Activated T-cell treated with anti-CD3 and anti-CD28 coated beads, Interleukin-2, amount 50 U/mL, for 1 hour (primary cell): ENCODE measurements at places on chromosomes 5 and 9.
A peak's percentile ranks its signal among the peaks of the same experiment; 100 is the strongest.

- DNase-seq: no peak
These were observed 104.3 kb upstream of the PTGER4 start for GRCh38 chr5:40575411-40575810.

DNA sequence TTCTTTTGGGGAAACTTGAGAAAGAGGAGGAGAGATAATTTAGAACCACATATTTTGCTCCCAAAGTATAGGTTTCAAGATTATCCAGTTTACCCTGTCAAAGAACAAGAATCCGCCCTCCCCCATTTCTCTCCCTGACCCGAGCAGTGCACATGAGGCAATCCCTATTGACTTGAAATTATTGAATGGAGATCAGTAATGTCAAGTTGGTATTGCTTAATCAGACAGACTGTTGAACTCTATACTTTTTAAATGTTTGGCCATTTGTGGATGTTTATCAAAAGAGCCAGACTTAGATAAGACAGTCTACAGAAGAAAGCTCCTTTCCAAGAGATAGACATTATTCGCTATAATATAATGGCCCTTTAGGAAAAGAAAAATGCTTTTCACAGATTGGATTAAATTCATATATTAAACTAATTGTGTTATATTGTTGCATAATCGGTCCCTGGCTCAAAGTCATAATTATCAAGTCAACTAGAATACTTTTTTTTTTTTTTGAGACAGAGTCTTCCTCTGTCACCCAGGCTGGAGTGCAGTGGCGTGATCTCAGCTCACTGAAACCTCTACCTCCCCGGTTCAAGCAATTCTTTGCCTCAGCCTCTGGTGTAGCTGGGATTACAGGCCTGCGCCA, 5.3 kb downstream of the SLC25A25 start:
- no peak for DNase-seq

GRCh38 chr9:34688329-34689115, 2.6 kb downstream of the CCL19 start:
- DNase-seq: no peak

DNA sequence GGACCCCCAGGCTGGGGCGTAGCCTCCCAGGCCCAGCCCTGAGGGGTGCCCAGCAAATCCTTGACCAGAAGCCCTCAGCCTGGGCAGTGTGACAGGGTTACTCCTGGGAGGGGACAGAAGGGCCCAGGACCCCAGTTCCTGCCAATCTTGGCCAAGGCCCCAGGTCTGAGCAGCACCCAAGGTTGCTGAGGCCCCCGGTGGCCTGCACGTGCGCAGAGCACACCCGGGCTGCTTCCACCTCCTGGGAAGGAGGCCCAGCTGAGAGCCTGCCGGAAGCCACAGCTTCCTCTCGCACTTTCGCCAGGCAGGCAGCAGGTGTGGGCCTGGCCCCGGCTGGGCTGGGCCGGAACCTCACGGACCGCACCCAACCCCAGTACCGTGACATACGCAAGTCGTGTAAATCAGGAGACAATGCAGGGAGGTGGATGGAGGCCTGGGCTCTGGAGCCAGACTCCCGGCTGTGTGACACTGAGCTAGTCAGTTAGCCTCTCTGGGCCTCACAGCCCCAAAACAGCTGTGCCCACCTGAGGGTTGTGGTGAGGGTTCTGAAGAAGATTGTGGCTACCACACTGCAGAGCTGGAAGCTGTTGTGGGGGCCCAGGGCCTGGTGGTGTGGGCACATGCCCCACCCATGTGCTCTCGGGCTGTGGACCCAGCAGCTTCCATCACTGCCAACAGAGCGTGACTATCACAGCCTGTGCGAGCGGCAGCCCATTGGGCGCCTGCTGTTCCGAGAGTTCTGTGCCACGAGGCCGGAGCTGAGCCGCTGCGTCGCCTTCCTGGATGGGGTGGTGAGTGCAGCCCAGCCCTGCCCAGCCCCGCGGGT, 5.1 kb downstream of the GRK6 start:
- peak; percentile 69 for DNase-seq

DNA sequence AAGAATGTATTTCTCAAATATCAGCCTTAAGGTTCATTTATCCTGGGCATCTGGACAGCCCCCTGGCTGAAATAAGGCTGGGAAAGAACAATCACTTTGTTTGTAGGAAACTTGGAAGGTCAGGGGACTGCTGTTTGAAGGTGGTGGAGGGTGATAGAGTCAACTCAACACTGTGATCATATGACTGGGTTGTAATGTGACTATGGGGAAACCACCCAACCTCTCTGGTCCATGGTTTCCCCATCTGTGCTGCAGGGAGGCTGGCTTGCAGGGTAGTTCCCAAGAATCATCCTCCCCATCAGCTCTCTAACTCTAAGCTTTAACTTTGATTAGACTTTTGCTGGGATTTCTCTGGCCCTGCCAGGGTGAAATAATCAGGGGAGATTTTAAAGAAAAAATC, 10.0 kb downstream of the INSYN2B start:
- DNase-seq: no peak

DNA sequence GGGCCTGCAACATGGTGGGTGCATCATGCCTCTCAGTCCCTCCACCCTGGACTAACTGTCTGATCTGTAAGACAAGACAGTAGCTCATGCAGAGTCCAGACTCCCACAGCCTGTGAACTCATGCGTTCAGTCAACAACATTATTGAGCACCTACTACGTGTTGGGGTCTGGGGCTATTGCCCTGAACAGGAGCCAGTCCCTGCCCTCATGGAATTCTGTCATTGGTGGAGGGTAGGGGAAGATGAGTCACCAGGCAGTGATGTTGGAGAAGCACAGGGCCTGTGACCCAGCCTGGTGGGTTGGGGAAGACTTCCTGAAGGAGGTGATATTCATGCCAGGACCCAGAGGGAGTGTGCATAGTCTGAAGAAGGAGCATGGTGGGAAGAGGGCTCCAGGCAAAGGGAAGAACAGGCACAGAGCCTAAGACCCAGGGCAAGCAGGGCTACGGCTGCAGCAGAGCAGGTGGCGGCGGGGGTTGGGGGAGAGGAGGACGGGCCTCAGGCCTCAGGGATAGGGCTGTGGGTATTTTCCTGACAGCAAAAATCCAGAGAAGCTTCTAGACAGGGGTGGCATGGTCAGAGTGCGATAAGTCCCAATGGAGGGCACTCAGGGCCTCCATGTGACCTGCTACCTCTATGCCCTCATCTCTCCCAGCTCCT, 26.7 kb upstream of the PSD2 start:
- DNase-seq: no peak

DNA sequence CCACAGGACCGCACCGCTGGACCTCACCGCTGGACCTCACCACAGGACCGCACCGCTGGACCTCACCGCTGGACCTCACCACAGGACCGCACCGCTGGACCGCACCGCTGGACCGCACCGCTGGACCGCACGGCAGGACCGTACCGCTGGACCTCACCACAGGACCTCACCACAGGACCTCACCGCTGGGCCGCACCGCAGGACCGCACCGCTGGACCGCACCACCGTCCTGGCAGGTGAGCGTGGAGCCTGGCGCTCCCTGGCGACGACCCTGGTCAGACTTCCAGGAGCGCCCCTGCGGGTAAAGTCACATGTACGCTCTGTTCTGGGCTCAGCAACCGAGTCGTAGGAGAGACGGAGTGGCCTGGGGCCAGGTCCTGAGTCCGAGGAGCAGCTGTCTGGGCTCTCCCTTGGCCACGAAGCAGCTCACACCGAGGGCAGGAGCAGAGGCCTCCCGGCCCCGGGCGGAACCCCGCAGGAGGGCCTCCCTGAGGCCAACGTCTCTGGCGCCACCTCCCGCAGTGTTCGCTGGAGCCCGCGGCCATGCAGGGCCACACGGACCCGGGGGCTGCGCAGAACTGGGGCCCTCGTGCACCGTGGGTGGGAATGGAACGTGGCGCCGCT, 30.5 kb downstream of the MRPL36 start:
- no peak for DNase-seq

DNA sequence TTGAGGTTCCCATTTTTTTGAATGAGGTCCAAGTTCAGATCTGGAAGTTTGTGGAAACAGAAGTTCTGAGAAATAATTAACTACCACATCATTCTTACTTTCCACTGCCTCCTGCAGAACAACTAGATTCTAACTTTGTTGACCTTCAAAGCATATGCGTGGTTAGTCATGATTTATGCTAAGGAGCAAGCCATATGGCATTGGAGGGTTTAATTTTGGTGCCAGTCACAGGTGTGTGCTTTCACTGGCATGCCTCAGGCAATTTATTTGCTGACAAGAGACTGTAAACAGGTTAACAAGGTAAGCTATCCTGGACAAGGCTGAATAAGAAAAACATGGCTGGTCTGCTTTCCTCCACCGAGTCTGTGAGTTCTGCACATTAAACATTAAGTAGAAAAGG, 31.5 kb downstream of the HMHB1 start:
- no peak for DNase-seq

DNA sequence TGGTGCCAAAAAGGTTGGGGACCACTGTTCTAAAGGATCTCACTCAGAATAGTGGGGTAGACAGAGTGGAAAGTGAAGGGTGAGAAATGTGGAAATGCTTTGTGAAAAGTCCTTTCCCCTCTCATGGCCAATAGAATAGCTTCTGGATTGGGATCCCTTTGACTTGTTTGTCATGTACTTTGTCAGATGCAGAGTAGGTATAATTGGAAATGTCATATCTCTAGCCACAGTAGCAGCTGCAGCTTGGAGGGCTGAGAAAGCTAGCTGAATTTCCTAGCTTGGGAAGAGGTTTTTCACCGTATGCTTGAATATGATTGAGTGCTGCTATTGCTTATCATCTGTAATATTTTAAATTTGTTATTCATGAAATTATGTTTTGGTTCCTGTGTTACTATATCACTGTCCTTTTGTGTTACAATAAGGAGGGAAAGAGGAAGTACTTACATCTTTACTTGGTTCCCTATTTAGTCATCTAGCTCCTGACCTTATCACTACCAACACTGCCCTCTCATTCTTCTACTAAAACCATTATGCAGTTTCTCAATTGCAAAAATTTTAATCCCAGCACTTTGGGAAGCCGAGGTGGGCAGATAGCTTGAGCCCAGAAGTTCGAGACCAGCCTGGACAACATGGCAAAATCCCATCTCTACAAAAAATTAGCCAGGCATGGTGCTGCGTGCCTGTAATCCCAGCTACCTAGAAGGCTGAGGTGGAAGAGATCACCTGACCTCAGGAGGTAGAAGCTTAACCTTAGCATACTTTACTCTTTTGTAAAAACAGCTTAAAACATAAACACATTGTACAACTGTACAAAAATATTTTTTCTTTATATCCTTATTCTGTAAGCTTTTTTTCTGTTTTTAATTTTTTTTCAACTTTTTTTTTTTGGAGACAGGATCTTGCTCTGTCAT, 12.4 kb downstream of the SLC30A5 start:
- DNase-seq: no peak

- no peak for DNase-seq
These were observed 108.0 kb downstream of the DAPK1 start for GRCh38 chr9:87605676-87606075.

- DNase-seq: peak; percentile 63
These were observed 73.1 kb downstream of the STK10 start for GRCh38 chr5:172114875-172115422.

GRCh38 chr5:59125011-59125961, 542.4 kb downstream of the RAB3C start:
- DNase-seq: no peak

DNA sequence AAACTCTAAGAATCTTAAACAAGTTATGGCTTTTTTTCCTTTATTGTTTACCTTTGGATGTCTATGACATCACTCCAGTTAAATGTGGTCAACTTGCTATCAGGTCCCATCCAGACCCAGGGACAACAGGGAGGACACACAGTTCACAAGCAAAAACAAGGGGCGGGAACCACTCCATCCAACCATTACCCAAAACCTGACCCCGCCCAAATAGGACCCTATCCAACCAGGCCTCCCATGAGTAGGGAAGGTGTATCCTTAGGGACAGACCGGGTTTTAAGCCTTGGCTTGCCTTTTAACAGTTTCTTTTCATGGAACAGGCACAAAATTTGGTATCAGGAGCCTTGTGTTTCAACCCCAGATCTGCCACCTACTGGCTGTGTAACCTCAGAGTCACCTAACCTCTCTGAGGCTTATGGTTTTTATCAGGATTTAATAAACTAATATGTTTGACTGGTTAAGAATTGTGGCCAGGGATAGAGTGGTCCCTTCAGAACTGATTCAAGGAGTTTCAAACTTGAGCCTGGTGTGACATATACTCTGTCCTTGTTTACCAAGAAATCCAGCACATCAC, 127.7 kb upstream of the RAD23B start:
- DNase-seq: no peak

GRCh38 chr9:89080193-89080592, 88.9 kb downstream of the S1PR3 start:
- no peak for DNase-seq

DNA sequence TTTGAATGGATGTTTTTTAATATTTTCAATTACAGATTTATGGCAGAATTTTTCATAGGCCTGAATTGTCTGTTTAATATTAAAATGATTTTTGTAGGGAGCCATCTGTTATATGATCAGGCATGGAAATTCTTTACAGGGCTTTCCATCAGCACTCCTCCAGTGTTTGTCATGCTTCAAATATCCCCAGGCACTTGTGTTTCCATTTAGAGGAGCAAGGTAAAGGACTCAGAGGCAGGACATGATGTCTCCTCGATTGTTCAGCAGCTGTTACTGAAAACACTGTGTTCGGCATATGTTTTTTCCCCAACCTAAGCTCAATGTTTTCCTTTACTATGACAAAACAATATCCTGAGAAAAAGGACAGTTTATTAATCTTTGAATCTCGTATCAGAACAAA, 172.3 kb upstream of the RFX3 start:
- no peak for DNase-seq

- DNase-seq: no peak
These were observed 567.6 kb upstream of the ADAMTS16 start for GRCh38 chr5:4572311-4573100.

GRCh38 chr5:126878085-126878484, 101.1 kb downstream of the LMNB1 start:
- no peak for DNase-seq

DNA sequence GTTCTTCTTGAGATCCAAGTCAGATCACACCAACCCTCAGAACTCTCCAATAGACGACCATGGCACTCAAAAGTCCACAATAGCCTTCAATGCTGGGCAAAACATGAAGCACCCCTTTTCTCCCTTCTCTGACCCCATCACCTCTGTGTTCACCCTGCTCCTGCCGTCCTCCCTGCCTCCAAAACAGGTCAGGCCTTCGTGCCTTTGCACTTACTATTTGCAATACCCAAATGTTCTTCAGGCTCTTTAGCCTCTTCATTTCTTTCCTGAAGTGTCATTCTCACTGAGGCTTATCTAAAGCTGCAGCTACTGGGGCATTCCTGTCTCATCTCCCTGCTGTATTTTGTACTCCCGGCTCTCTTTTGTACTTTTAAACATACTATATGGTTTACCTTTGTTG, 2.0 kb upstream of the ROPN1L start:
- no peak for DNase-seq

GRCh38 chr5:532521-533242, 8.4 kb upstream of the SLC9A3 start:
- no peak for DNase-seq

DNA sequence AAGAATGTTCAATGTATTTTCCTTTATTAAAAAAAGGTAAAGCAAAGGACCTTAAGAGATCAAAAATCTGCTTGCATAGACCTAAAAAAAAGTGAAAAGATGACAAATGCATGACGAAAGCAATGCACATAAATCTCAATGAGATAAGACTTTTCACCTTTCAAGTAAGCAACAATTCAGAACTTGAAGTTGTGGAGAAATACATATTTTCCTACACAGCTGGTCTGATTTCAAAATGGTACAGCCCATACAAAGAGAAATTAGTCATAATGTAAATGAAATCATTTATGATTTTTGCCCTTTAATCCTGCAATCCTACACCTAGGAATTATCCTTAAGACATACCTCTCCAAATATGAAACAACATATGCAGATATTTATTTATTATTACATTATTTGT, 568.0 kb downstream of the ANXA1 start:
- no peak for DNase-seq
